Glutamatergic neuron (in vitro differentiated cells): ENCODE measurements at places on chromosomes 7 and 10.

GRCh38 chr10:72322280-72323058, 32.2 kb downstream of the DNAJB12 start:
- DNase-seq: no peak

DNA sequence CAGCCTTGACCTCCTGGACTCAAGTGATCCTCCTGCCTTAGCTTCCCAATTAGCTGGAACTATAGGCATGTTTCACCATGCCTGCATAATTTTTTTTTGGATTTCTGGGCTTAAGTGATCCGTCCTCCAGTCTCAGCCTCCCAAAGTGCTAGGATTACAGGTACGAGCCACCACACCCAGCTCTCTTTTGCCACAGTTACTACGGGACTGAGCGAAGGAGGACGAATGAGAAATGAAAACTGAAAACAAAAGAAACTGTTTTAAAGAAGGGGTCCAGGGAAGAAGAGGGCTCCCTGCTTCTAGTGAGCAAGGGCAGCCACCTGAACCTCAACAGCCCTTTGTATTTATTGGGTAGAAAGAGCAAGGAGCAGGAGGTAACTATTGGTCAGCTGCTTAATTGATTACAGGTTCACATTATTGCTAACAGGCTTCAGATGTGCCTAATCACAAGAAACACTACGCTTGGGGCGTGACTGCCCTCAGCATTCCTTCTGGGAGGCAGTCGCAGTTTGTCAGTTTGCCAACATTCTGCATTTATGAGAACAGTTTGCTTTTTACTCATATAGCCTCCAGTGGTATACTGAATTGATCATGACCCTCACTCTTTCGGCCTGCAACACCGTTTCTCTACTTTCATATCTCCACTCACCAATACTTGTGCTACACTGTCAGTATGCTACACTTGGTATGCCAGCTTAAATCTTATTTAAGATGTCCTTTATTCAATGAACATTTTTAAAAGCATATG, 676.8 kb downstream of the DNAJB9 start:
- DNase-seq: no peak

DNA sequence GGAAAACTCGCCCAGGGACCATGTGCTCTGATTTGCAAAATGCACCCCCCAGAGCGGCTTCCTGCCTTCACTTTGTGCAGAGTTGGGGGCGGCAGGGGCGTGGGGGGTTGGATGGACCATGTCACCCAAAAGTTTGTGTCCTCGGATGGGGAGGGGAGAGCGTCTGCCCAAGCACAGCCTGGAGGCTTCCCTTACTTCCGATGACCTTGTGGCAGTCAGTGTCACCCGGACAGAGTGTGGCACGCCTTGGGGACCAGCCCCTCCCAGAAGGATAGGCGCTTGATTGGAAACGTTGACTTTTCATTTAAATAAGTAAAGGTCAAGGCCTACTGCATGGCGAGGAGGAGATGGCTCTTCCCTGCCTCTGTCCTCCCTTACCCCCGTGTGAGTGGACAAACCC, 71.6 kb downstream of the LHPP start:
- DNase-seq: no peak

DNA sequence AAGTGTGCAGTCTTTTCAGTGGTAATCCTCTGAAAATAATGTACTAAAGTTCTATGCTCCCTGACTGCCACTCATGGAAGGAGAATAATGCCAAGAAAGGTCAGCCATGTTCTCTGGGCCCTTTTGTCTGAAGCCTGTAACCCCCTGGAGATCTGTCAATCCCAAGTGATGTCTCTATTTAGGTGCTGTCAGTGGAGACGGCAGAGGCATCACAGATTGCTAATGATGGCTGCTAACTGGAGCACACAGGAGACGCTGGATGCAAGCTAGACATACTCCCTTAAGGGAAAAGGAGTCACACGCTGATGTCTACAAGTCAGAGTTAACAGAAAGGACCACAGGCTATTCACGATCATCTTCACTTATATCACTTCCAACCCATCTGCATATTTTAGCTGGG, 118.8 kb downstream of the RSU1 start:
- no peak for DNase-seq
